Endothelial cell of umbilical vein (primary cell): ENCODE measurements at places on chromosomes 1 and 21. TPM values are rescaled to one million over a fixed set of nuclear protein-coding genes. Genes with fewer than 3 reads are reported as not detected.

VWA1 gene
- total RNA-seq: 3.3 and 6.1 TPM in 2 replicates

PDPN gene
- not detected in 2 replicates for total RNA-seq

TSPAN1 gene
- total RNA-seq: 0.37 and 0.88 TPM in 2 replicates

NLRP3 gene
- total RNA-seq: 0.07 and 0.24 TPM in 2 replicates

DNASE2B gene
- not detected in 2 replicates for total RNA-seq
